IPS-NIHi11 (cell line): ENCODE measurements at places on chromosomes 1 and 21.
A peak's percentile ranks its signal among the peaks of the same experiment; 100 is the strongest.

GRCh38 chr1:208841436-208841835 lies 597.3 kb upstream of the PLXNA2 start:
- DNase-seq, result no peak

GRCh38 chr1:1374589-1374928 lies 448 bp downstream of the AURKAIP1 start:
- no peak for DNase-seq

DNA sequence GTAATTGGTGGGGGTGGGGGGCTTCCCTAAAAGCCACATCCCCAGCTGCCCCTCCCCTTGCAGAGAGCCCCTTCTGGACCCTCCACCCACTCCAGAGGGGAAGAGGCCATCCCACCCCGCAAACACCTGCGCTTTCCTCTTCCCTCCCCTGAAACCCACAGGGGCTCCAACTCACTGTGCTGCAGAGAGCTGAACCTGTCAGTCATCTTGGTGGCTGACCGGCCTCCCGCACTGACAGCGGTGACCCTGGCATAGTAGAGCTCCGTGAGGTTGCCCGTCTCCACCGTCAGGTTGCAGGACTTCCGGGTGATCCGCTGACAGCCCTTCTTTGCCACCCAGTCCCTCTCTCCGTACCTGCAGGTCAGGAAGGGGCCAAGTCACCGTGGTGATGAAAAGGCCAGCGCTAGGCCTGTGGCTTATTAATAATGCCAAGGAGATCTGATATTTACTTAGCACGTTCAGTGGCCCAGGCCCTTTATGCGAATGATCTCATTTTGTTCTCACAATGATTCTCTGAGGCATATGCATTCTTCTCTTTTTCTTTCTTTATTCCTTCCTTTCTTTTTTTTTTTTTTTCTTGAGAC lies 5.9 kb downstream of the IL22RA1 start:
- no peak for DNase-seq

DNA sequence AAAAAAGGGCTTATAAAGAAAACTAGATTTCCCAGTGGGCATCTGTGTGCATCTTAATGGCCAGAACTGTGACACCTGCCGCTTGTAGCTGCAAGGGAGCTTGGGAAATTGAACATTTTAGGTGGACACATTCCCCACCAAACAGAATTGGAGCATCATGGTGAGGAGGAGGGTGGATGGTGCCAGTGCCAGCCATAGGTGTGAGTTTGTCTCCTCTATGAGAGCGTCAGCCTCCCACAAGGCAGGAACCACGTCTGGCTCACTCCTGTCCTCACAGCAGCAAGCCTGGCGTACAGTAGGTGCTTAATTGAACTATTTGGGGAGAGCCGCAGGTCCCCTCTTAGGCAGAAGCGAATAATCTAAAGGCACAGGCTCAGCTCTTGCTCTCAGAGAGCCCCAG lies 124.5 kb upstream of the TMEM51 start:
- DNase-seq, result no peak

- DNase-seq, result no peak
These were observed 479.0 kb downstream of the PTBP2 start for GRCh38 chr1:97200595-97200994.

DNA sequence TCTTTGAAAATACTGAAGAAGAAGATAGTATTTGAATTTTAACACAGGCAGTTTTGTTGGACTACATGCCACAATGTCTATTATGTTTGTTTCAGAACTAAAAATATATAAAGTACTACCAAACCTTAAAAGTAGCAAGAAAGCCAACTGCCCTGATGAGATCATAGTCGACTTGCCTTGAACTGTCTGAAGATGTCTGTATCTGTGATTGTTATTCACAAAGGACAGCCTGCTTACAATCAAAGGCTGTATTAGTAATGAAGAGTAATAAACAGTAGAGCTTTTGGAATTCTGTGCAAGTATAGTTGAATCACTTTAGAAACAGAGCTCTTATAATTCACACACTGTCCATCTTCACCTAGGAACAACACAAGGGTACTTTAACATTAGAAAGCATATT lies 228.3 kb downstream of the NCAM2 start:
- DNase-seq, result no peak

- no peak for DNase-seq
These were observed 79.0 kb downstream of the APP start for GRCh38 chr21:26091480-26092018.

DNA sequence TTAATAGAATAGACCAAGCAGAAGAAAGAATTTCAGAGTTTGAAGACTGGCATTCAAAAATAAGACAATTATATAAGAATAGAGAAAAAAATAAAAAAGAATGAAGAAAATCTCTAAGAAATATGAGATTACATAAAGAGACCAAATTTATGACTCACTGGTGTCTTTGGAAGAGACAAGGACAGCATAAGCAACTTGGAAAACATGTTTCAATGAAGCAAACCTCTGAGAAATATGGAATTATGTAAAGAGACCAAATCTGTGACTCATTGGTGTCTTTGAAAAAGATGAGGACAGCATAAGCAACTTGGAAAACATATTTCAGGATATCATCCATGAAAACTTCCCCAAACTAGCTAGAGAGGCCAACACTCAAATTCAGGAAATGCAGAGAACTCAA lies 60.4 kb upstream of the LYPLAL1 start:
- DNase-seq, result no peak

- DNase-seq, result peak; percentile 5
These were observed 10.2 kb downstream of the MFN2 start for GRCh38 chr1:11990303-11991032.

DNA sequence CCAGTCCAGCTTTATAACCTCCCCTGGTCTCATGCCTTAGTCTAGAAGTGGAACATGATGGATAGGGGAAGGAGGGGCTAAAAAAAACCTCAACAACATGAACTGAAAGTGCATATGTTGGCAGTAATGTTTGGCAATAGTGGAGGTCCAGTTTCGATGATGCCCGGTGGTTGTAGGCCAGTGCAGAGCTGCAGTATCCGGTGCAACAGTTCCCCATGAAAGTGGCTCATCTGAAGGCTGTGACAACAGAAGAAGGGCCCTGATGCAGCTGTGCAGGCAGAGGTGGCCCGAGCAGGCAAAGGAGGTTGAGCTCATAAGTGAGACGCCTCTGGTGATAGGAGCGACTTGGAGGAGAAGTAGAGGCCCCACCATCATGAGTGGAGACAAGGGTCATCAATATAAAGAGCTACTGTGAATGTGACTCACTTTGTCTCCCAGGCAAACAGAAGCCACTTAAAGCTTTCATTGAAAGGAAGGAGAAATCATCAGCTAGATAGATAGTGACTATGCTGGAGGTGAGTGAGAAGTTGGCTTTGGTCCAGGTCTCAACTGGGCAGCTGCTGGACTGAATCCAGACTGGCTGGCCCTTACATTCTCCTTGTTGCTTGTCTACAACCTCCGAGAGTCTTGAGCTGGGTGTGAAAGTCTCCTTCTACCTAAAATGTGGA lies 10.2 kb upstream of the CREG1 start:
- DNase-seq, result no peak

DNA sequence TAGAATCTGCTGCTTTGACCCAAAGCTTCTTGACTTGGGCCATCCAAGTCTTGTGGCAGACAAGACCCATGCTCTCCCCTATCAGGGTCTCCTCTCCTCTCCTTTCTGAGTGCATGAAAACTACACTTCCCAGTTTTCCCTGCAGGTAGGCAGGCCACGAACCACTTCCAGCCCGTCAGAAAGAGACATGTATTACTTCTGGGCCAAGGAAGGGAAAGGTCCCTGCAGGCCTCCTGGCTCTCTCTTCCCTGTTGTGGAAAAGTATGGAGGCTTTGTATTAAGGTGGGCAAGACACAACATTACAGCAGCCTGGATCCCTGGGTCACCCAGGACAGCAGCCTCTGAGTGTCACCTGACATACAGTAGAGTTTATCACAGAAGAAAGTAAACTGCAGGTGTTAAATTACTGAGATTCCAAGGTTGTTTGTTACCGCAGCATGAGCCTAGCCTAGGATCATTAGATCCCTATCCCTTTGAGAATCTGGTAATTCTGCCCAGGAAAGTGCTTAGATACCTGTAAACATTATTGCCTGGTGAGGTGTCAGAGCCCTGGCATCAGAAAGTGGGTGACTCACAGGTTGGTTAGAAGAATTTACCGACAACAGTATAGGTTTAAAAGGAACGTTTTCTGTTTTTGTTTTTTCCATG lies 717.3 kb downstream of the MATN1 start:
- DNase-seq, result no peak

DNA sequence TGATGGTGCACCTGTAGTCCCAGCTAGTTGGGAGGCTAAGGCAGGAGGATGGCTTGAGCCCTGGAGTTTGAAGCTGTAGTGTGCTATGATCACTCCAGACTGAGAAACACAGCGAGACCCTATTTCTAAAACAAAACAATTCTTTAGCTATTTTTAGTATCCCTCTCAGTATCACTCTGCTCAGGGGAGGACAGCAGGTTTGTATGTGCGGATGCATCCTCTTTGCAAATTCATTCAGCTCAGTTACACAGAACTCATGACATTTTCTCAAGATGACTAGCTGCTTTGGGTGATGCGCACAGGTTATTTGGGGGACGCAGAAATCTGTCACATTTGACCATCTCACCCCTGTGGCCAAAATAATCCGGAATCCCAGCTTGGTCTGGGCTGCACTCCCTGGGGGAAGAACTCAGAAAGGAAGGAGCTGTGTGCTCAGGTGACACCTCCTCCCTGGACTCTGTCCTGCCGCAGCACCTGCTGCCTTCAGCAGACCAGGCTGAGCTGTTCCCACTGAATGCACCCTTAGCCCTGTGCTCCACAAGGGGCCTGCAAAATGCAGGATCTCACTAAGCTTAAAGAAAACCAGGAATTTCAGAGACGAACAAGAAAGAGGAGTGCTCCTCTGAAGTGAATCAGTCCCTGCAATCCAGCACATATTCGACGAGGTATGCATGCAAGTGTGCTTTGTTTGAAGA lies 89.5 kb upstream of the PGBD5 start:
- peak; percentile 35 for DNase-seq

DNA sequence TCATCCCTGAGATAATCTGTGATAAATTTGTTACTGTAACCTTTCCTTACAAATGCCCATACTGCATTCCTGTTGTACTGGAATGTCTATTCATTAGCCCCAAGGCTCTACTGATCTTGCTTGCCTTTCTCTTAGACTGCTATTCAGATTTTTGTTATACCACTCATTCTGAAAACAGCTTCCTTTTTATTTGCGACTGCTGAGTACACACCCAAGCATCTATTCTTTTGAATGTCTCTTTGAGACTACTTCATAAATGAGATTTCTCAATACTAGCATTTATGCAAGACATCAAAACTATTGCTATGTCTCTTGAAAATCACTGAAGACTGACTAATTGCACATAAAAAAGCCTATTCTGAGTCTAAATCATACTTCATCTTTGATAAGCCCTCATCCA lies 38.6 kb downstream of the DENND1B start:
- DNase-seq, result no peak

DNA sequence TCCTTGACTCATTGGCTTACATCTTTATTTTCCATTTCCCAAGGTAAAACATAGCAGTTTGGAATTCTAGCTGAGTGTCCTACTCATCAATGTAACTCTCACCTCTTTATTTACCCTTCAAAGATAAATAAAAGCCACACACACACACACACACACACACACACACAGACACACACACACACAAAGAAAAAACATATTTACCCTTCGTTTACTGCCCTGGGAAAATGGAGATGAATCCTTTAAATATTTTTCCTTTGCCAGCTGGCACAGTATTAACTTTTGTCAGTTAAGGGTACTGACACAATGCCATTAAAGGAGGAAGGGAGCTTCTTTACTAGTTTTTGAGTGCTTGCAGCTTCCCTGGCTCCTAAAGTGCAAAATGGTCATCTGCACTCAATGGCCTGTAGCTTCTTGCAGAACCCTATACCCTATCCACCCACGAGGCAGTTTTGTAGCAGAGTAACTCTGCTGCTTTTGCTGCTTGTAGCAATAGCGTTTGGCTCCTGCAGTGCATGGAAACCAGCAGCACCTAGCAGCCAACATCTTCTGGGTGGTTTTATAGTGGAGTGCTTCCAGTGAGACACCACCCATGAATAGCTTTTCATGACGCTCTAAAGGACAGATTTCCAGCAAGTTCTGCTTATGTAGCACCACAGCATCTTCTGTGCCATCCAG lies 103.7 kb downstream of the HS2ST1 start:
- DNase-seq, result no peak

DNA sequence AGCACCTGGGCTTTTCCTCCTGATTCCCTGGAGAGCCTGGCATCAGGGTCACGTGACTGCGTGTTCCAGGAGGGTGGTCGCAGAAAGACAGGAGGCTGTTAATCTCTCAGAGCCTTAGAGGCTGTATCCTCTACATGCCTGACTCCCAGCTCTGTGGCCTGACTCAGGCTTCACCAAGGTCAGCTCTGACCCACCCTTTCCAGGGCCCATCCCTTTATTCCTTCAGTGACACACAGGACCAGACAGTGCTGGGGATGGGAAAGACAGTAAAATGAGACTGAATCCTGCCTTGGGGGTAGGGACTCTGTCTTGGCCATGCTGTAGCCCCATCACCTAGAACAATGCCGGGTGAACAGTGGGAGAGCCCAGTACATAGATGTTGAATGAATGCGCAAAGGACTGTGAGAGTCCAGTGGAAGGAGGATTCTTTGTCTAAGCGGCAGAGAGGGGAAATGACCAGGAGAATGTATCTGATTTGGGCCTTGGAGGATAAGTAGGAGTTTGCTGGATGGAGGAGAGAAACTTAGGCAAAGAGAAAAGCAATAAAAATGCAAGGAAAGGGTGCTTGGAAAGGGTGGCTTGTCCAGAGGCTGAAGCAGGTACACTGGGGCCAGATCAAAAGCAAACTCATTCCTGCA lies 33.0 kb downstream of the EPHX1 start:
- DNase-seq, result no peak

- DNase-seq, result no peak
These were observed 191.2 kb upstream of the SGIP1 start for GRCh38 chr1:66342707-66343106.

GRCh38 chr1:92329347-92330129 lies 30.7 kb downstream of the RPAP2 start:
- no peak for DNase-seq

DNA sequence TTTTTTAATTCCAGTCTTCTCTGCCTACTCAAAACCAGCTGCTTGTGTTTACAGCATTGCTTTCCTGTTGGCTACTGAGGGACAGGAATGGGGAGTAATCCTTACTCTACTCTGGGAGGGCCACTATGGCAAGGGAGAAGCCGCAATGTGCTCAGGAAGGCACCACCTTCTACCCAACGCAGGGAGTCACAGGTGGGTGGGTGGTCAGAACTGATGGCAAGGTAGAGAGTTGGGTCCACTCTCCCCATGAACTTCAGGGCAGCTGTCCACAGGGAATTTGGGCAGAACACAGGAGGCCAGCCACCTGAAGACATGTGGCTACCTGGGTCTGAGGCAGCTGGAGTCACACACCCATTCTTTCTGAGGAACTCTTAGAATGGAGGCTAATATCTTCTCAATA lies 40.5 kb upstream of the HMGB4 start:
- DNase-seq, result no peak

DNA sequence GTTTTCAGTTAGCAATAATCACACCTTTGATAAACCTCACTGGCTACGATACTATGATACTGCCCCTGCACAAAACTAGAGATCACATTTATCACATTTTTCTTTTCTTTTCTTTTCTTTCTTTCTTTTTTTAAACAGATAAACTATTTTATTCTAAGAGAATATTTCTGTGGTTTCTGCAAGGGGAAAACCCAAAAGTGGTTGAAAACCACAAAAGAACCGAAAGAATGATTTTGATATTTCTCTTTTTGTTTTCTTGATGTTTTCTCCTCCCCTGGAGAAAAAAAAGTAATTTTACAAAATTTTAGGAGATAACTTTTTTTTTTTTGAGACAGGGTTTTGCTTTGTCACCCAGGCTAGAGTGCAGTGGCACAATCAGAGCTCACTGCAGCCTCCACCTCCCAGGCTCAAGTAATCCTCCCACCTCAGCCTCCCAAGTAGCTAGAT lies 18.4 kb upstream of the FRRS1 start:
- no peak for DNase-seq
